ENCODE measurements at places on chromosomes 11 and 22.

GRCh38 chr11:19853016-19853415 lies 140.4 kb downstream of the NAV2 start:
- DNase-seq = no peak

GRCh38 chr11:78197816-78198215 lies 9.1 kb downstream of the USP35 start:
- no peak for DNase-seq

DNA sequence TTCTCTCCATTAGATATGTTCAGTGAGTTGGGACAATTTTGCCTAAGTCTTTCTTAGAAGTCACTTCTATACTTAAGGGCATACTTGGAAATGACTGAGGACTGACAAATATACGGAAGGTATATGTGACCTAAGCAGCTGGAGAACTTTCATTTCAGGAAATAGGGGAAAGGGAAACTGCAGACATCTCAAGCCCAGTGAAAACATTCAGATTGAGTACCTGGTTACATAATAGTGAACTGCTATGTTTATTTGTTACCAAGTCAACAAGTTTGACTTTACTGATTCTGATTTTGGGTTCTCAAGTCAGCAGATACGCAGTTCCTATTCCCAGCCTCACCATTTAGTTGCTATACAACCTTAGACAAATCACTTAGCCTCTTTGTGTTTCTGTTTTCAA lies 1173.9 kb downstream of the LRRC4C start:
- no peak for DNase-seq

- DNase-seq = no peak
Measured at GRCh38 chr22:39182478-39183030, 30.1 kb upstream of the CBX7 start.

DNA sequence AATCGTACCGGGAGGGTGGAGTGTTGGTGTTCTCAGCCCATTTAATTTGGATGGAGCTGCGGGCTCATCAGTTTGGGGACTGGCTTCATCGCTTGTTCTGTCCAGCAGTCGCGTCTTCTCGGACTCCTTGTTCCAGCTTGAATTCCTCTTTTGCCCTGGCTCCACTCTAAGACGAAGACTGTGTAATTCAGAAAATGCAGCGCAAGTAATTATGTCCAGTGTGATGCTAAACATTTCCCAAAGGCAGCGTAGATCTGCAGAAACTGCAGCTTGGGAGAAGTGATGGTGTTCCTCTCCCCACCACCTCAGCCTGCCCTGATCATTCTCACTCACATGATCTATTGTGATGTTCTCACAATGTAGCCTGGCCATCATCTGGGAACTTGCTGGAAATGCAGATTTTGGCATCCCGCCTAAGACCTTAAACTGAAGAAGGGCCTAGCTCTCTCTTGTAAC lies 666 bp downstream of the SLC25A18 start:
- DNase-seq = no peak

DNA sequence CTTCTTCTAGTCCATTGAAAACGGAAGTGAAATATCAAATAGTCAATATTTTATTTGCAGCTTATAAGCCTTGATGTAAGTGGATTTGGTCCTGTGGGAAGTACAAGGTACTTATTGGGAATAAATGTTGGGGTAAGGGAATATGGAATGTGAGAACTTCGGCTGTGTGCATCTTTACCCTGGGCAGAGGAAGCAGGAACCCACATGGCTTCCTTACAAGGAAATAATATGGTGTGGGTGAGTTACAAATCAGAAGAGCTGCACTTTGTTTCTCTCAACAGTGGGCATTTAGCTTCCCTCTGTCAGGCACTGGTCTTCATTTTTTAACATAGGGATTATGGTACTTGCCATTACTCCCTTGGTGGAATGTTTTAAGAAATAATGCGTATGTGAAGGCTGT lies 77.9 kb downstream of the SCN3B start:
- DNase-seq = no peak

Data from activated T-cell treated with anti-CD3 and anti-CD28 coated beads for 48 hours (primary cell).